Mesothelial cell of epicardium (in vitro differentiated cells): ENCODE measurements at places on chromosomes 4 and X.

- no peak for DNase-seq
These were observed 97.7 kb upstream of the ACSL4 start for GRCh38 chrX:109830704-109831206.

- no peak for DNase-seq
These were observed 87.9 kb upstream of the C4orf50 start for GRCh38 chr4:6106156-6106555.

DNA sequence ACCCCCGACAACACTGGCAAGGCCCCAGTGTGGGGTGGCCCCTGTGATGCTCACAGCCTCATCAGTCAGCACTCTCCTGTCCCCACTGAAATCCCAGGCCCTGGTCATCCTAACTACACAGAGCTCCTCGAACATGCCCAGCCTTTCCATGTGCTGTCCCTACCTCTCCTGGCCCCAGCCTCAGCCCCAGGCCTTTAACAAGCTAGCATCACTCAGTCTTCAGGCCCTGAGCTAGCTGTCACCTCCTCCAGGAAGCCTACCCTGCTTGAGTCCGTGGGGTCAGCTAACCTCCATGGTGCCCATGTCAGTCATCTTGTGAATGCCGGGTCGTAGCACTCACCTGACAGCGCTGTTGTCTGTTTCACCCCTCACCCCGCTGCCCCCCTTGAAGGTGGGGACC lies 25.6 kb upstream of the C4orf50 start:
- no peak for DNase-seq

GRCh38 chrX:123698979-123699520 lies 33.8 kb downstream of the THOC2 start:
- no peak for DNase-seq

DNA sequence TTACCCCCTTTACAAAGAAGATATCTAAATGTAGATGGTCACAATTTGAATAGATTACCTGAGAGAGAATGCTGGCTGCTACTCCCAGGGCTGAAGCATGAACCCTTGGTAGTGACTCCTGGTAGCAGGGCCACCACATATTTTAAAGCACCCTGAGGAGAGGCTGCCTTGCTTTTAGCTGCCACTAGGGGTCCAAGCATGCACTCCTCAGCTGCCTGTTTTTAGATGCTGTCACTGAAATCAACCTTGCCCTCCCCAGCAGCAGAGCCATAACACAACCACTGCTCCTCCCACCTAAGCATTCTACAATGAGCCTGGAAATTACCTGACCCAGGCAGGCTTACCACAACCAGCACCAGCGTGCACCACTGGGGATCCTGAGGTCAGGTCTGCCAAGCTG lies 850.9 kb downstream of the FAM133A start:
- DNase-seq = no peak

DNA sequence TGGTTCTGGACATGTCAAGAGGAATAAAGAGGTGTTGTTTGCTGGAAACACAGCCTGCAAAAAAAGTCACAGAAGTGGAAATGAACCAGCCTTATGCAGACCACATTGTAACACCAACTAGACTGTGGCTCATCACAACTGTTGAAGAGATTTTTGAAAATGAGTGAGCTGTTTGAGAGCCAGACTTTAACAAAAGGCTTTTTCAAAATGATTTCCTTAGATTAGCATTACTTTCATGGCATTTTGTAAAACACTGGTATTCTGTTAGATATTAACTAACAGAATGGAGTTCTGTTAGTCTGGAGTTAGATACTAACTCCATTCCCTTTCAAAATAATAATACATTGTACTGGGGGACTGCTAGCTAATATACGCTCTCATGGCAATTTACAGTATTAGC lies 60.6 kb upstream of the GABRA2 start:
- no peak for DNase-seq

DNA sequence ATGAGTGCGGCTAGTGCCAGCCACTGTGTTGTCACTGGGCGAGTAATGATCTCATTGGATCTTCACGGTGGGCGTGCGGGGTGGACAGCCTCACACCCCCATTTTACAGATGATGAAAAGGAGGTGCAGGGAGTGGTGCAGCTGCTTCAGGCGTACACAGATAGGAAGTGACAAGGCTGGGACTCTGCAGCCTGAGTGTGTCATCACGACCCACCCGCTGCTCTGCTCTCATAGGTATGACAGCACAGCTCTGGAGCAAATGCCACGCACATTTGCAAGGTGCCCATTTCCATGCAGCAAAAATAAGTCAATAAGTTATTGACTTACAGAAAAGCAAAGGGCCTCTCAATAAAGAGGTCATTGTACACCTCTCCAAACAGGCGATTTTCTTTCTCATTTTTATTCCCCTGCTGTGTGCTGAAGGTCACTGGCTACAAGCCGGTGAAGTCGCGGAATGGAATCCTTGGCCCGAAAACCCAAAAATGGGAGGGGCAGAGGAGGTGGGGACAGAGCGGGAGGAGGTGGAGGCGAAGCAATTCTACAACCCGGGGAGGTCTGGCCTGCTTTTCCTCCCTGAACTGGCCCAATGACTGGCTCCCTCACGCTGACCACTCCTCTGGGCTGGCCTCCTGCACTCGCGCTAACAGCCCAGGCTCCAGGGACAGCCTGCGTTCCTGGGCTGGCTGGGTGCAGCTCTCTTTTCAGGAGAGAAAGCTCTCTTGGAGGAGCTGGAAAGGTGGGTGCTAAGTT lies at the start of gene SOD3:
Gene SOD3, plus strand, starts transcription at position 658 of the 750 bp plus-strand sequence. CDS start 3,949 bp downstream, outside the sequence.
- DNase-seq = no peak

DNA sequence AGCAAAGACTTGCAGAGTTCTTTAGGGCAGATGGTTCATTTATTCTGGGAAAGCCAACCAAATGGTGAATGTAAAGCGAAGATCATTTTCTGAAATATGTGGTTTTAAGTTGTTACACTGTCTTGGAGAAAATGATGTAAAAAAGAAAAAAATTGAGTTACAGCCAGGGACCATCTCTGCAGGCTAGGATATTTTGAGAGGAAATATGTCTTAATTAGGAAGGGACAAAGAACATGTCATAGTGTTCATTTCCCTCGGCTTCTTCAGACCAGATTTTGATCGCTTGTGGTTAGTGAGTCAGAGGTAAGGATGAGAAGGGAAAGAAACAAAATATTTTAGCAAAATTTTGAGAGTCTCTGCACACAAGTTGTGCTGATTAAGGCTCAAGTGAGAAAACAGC lies 59.0 kb upstream of the C1QTNF7 start:
- DNase-seq = no peak

DNA sequence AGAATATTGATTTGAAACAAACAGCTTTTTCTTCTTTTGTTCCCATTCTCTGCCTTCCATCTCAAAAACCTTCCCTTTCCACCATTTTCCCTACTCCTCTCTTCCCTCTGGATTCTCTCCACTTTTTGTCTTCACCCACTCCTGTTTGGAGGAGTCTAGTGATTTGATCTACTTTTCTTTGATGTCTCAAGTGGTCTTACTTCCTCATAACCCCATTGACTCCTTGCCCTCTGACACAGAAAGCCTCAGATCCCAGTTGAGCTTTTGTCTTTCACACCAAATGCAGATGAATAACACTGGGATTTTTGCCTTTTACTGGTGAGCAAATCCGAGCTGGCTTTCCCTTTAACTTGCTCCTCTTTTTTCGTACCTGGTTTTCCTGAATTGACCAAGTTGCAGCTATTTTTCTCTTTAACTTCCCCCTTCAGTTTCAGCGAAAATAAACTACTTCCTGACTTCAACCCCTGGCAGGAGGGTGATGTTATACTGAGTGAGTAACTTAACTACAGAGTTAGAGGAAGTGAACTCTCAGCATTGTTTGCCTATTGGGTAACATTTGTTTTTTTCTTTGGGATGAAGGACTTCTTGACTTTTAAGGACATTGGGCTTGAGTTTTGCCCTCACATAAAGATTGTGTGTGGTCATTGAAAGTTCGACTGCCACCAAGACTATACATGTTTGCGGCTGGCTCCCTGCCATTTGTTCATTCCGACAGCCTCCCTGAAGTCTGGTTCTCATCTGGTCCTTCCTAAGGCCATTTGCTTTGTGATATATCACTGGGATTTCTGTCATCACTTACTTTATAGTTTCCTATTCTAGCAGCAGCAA lies 392.8 kb upstream of the NR3C2 start:
- DNase-seq = peak; percentile 21

DNA sequence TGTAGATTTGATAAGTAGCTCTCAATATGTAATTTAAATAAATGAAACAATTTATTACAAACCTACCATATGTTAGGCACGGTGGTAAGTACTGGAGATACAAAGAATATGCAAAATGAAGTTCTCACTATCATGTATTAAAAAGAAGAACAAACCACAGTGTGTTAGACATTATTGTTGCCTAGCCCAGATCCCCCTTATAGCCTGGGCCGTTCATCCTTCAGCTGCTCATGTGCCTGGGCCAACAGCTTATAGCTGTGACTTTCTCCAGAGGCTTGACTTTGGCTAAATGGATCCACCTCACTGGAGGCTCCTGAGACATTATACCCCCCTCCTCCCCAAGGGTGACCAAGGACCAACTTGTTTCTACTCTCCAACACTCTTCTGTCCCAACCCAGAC lies 29.8 kb upstream of the CCNG2 start:
- no peak for DNase-seq

DNA sequence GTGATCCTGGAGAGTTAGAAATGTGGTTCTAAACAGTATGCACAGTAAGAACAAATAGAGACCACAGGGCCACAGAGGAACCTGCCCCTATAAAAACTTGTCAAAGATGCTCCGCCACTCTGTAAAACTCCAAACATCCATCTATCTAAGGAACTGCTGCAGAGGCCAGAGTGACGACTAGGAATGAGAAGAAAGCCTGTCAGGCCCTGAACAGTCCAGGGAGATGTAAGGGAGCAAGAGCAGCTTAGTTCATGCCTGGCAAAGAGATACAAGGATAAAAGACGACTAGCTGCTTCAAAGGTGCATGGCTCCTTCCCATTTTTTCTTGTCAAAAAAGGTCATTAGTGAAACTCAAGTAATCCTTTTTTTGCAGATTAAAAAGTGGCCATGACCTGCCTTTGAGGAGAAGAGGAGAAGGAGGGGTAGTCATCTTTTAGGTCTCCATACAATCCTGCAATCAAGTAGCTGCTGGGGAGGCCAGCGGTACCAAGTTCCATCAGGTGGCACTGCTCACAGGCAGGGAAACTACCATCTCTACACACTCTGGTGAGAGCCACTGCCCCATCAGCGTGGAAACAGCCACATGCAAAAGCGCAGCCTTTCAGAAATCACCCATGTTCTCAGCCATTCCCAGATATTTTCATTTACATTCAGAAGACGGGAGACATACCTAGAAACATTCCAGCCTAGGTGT lies 162.1 kb downstream of the TSPAN5 start:
- no peak for DNase-seq

GRCh38 chr4:82057990-82058544 lies 315.7 kb downstream of the HNRNPD start:
- DNase-seq = no peak

DNA sequence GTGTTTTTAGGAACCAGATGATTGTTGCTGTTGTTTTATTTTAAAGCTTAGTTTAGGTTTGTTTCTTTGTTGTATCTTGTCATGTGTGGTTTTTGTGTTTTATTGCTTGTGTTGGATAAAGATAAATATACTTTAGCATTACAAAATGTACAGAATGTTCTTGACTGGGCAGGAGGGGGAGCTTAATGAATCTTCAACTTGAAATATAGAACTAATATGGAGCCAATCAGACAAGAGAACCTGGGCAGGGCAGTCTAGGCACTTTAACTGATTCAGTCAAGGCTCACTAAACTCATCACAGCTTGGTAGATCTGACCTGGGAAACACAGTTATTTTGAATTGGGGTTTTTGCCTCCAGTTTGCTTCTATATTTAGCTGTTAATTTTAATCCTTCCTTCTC lies 304.2 kb downstream of the ARHGAP24 start:
- DNase-seq = no peak

GRCh38 chr4:113371111-113371510 lies 321.7 kb downstream of the ANK2 start:
- DNase-seq = no peak

DNA sequence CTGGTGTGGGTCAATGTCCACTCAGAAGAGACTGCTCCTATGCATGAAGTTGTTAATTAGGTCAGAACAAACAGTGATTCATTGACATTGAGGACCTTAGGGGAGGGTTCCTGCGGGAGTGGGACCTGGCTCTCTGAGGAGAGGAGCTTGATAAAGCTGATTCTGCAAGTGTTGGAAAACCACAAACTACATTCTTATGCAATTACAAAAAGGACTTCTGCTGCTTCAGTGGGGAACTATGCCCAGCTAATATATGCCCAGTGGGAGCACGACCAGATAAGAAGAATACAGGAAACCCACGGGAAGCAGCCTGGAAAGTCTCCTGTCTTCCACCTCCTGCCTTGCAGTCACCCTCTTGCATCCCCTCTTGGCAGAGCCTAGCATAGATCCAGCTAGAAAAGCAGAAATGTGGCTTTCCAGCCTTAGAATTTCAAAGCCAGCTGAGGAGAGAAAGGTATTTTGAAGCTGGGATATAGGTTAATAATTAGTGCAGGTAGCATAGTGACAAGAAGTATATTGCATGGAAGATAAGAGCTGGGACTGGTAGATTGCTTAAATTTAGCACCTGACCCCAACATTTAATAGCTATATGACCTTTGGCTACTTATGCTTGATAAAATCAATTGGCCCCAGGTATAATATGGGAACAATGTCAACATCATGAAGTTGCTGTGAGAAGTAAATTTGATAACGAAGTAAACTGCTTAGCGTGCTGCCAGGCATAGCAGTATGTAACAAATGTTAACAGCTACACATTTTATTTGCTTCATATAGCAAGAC lies 34.9 kb upstream of the UGT8 start:
- no peak for DNase-seq

DNA sequence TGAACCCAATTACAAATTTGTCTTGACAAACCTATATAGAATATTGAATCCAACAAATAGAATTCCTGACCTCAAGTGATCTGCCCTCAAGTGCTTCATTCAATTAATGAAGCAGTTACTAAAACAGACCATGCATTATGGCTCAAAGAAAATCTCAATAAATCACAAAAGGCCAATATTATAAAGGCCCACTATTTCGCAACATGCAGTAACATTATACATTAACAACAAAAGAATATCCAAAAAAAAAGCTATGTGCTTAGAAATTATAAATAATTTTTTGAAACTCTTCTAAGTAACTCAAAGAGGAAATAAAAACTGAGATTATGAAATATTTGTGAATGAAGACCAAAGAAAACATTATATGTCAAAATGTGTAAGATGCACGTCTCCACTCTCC lies 177.7 kb downstream of the ZNF674 start:
- DNase-seq = no peak

- no peak for DNase-seq
These were observed 117.9 kb downstream of the TBC1D19 start for GRCh38 chr4:26701786-26702227.

DNA sequence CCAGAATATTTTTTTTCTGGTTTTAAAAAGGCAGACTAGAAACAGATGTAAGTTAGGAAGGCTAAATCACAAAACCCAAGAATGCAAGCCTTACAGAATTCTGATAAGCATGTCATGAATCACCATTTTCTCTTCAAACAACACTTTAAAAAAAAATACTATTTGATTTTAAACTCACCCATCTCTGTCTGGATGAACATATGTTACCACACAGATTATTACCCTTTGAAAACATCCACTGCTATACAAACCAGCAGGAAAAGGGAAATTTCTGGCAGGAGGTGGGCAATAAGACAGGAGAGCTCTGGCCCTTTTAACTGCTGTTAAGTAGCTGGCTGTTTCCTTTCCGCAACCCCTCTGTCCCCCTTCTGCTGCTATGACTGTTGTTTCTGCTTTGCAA lies 317.7 kb upstream of the NOCT start:
- DNase-seq = no peak
